ENCODE measurements at places on chromosomes 3 and 15. TPM values are rescaled to one million over a fixed set of nuclear protein-coding genes. Genes with fewer than 3 reads are reported as not detected.

SLC9A9 gene
- total RNA-seq: under 0.01 TPM

NOX5 gene
- 0.22 TPM for total RNA-seq

LZTFL1 gene
- total RNA-seq: 20.4 TPM

GXYLT2 gene
- 0.65 TPM for total RNA-seq

EFCC1 gene
- total RNA-seq: not detected

HYAL1 gene
- 4.2 TPM for total RNA-seq

PRSS50 gene
- 0.54 TPM for total RNA-seq

GOLGA6C gene
- total RNA-seq: not detected

SOX14 gene
- not detected for total RNA-seq

TRANK1 gene
- 1.4 TPM for total RNA-seq
